ENCODE measurements at places on chromosomes 6 and 20.

GRCh38 chr20:53550280-53551187, 43.1 kb downstream of the ZNF217 start:
- peak; percentile 9 for DNase-seq

- peak; percentile 91 for DNase-seq
Observed at GRCh38 chr6:155247618-155248007, 16.2 kb upstream of the CLDN20 start.

- DNase-seq: no peak
Observed at GRCh38 chr20:39670988-39671387, 708.8 kb downstream of the DHX35 start.

DNA sequence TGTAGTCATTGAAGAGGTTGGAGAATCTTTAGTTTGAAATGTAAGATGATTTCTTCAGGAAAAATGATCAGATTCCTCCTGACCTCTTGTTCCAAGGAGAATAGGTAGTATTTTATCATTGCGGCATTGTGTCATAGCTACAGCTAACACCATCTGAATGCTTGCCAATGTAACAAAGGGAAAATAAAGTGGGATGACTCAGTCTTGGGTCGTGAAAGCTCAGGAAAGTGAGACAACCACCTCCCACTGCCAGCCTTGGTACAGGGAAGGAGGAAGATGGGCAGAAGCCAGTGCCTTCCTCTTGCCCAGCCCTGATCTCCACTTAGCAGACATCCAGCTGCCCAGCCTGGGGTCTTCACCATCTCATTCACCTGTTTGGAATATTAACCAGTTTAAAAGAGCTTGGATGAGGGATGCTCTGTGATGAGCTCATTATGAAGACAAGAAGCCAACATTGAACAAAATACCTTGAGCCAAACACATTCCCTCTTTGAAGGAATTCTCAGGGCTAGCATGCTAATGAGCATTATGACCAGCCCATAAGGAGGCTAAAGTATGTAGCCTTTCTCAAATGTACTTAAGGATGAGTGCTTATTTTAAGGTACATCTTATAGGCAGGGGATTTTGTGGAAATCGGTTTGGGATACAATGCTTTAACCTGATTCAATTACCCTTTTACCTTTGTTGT, 40.0 kb upstream of the APCDD1L start:
- DNase-seq: peak; percentile 65

Measured in choroid plexus epithelial cell (primary cell).